ENCODE measurements at places on chromosomes 12 and 14.
A peak's percentile ranks its signal among the peaks of the same experiment; 100 is the strongest.

DNA sequence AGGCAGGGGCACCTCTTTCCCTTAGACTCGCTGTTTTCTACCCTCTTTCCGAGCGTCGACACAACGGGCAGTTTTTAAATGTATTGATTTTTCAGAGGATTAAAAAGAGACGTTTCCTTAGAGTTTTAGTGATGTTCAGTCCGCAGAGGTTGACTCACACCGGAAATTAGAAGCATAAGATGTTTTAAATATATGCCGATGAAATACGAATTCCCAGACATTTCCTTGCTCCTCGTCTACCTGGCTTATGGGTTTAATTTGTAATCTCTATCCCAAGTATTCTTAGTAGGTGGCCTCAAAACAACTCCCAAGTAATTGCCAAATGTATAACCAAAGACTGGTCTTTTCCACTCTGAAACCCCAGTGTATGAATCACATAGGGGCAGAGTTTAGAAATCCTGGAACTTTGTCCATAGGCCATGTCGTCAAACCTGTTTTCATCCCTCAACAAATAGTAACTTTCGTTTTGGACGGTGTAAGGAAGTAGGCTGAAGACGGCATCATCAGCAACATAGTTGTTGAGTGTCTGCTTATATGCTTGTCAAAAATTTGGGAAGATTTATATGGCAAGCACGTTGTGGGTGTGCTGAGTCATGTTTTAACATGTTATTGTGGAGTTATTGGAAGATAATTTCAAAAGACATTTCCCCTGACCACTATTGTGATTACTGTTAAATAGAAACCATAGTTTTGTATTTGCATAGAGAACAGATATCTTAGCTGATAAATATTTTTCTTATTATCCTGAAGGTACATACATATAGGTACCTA lies 824 bp downstream of the TBK1 start:
- peak; percentile 97 for DNase-seq

DNA sequence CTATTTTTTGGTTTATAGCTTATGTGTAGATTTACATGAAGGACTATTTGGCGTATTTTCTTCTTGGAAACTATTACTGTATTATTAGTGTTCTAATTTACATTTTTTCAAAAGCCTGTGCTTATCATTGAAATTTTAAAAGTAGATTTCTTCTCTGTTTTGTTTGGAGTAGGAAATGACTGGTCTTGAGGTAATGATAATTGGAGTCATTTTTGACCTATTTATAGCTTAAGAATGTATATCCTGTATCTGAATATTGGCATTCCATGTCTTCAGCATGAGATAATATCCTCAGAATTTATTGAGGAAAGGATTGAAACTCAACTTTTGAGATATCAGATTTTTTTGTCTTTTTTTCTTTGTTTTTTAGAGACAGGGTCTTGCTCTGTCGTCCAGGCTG lies 193.4 kb downstream of the ERC1 start:
- no peak for DNase-seq

GRCh38 chr12:45582986-45583659 lies 146.4 kb upstream of the ARID2 start:
- no peak for DNase-seq

- peak; percentile 26 for DNase-seq
Measured at GRCh38 chr12:40261937-40262336, 37.1 kb downstream of the LRRK2 start.

GRCh38 chr12:32820376-32820931 lies 64.8 kb upstream of the YARS2 start:
- DNase-seq = no peak
